ENCODE measurements at places on chromosomes 4 and X.

- no peak for DNase-seq
Measured at GRCh38 chr4:105543881-105544280, 8.5 kb upstream of the ARHGEF38 start.

DNA sequence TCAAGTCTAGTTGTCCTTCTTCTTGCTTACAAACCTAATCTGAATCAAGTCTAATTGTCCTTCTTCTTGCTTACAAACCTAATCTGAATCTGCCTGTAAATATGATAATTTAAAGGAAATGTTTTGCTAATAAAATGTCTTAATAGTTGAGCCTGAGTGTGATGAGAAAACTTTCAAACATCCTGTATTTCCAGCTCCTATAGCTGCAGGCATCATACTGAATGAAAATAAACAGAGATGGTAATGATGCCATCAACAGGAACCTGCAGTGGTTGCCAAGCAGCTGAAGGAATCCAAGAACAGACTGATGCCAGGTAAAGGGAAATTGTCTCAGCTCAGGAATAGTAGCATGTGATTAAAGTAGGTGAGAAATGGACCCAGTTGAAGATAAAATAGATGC lies 156.1 kb upstream of the IRS4 start:
- no peak for DNase-seq

- no peak for DNase-seq
Measured at GRCh38 chrX:104347860-104348259, 93.1 kb upstream of the ESX1 start.

DNA sequence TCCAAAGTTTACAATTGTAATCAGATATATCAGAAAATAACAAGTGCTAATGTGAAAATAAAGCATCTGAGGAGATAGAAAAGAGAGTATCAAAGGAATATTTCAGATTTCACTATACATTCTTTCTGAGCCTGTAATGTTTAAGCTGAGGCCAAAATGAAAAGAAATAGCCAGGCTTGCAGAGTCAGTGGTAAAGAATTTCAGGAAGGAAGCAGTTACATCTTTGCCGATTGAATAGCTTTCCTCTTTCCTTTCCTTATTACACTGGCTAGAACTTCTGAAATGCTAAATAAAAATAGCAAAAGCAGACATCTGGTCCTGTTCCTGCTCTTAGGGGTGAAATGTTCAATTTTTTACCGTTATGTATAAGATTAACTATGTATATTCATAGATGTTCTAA lies 1441.6 kb upstream of the PCDH7 start:
- DNase-seq = no peak

DNA sequence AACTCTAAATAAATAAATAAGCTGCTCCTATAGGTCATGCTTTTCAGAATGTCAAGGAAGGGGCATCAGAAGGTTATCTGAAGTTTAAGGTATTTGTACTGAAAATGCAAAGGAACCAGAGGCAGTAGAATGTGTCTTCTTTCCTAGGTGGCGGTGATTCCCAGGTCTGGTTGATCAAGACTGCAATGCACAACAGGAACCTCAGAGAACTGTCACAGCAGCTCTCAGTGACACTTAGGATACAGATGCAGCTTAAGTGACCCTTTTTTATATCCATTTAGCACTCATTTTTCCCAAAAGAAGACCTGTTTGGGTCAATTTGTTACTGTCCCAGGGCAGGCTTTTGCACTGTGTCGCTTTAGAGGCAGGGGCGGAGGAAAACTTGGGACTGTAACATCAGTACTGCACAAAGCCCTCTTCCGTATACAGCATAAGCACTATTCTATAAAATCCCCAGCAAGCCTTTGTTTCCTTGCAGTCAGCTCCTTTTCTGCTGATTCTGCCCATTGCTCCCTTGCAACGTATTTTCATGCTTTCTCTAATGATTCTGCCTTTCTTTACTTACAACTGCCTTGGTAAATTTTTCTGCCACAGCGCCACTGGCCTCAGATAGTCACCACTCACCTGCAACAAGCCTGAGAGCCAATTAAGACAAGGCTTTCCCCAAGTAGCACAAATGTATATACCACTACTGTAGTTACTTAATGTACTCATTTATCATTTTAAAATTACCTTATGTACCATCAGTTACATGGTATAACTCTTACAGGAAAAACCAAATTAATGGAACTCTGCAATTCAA lies 1.5 kb upstream of the MND1 start:
- no peak for DNase-seq

DNA sequence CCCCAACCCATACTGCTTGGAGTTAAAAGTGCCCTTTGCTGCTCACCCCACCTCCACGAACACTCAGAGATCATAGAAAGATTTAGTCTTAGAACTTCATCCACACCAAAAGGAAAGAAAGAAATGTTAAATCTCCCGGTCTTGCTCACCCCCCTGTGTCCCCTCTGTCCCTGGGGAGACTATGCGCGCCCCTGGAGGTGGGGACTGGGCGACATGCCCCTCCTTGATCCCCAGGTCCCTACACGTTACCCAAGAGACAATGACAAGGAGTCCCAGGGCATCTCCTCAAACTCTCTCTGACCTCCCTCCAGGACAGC lies 620 bp downstream of the ITM2A start:
- DNase-seq = no peak

GRCh38 chrX:47390780-47391179 lies 20.4 kb downstream of the ZNF157 start:
- DNase-seq = no peak

- no peak for DNase-seq
Measured at GRCh38 chr4:168279556-168279955, 39.0 kb downstream of the DDX60 start.

- DNase-seq = peak; percentile 77
Measured at GRCh38 chrX:1239681-1240142, 27.3 kb upstream of the CRLF2 start.

DNA sequence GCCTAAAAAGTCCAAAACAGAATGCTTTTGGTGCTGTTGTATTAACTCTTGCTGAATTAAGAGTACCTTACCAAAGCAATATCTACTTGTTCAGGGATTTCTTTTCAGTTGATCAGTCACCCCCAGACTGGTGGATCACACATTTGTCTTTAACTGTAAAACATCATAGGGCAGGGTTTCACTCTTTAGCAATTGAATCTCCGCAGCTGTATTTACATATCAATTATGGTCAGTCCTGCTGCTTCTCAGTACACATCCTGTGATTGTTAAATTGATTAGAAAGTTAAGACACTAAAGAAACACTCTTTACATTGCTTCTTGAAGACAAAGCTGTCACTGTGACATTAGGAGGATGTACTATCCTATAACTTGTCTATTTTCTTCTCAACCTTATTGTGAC lies 277.1 kb upstream of the ADGRL3 start:
- DNase-seq = no peak

DNA sequence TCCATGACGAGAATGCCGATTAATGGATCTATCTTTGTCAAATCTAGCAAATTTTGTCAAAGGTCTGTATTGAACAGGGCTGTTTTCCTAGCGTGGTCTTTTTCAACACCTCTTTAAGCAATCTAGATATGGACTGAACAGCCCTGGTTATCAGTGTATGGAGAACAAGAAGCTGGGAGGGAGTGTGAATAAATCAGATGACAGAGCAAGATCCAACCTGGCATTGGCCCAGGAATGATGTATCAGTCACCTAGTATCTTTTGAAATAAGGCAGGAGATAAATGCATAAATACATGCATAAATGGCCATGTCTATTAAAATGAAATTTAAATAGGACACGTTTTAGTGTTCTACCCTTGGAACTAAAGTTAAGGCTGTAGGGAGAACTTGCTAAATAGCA lies 15.7 kb upstream of the AP1S2 start:
- no peak for DNase-seq

DNA sequence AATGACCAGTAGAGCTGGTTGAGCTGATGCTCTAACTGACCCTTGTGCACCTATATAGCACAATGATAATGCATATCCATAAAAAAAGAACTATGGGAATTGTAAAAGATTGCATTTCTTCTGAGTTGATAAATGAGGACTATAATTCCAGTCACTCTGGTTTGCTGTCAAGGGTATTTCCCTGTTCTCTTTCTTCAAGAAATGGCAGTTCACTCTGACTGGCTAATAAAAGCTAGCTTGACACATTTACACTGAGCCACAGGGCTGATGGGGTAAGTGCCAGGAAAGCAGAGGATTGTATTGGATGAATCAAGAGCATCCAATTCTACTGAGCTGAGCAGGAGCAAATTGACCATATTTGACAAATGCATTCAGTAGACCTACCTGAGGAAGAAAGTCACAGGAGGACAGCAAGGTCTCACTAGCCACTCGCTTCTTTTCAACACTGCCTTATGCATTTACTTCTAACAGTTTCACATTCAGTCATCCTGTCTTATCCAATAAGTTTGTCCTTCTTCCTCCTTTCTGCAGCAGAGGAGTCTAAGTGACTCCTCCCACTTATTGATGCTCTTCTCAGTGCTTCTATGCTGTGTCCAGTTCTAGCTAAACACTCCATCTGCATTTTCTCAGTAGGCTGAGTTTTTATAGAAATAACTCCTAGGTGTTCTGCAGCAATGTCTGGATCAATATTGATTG lies 43.0 kb downstream of the RBMX2 start:
- no peak for DNase-seq

- DNase-seq = no peak
Measured at GRCh38 chr4:73172161-73172560, 86.4 kb downstream of the ANKRD17 start.

- no peak for DNase-seq
Measured at GRCh38 chr4:165864271-165864670, 8.8 kb upstream of the TLL1 start.

GRCh38 chr4:92253986-92254671 lies 49.6 kb upstream of the GRID2 start:
- no peak for DNase-seq

- no peak for DNase-seq
Measured at GRCh38 chrX:10617999-10618351, 2.4 kb downstream of the MID1 start.

GRCh38 chr4:71241501-71242288 lies 97.1 kb upstream of the SLC4A4 start:
- no peak for DNase-seq

DNA sequence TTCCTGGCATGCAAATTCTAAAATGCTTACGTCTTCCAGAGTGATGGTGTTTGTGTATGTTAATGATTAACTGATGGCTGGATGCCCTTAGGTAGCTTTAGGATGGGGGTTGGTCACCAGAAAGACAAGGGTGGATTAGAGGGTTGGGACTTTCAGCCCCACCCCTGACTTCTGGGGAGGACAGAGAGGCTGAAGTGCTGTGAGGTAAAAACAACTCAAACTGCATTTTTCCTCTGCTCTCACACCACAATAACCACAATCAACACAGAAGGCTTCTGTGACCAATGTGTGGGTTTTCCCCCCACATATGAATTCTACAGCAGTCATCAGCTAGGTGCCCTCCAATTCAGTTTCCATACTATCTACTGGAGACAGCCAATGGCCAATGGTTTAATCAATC lies 18.7 kb upstream of the DDIT4L start:
- DNase-seq = no peak

- no peak for DNase-seq
Measured at GRCh38 chr4:38769857-38770256, 12.9 kb downstream of the TLR10 start.

GRCh38 chrX:13661735-13662288 lies 8.9 kb downstream of the TCEANC start:
- no peak for DNase-seq

DNA sequence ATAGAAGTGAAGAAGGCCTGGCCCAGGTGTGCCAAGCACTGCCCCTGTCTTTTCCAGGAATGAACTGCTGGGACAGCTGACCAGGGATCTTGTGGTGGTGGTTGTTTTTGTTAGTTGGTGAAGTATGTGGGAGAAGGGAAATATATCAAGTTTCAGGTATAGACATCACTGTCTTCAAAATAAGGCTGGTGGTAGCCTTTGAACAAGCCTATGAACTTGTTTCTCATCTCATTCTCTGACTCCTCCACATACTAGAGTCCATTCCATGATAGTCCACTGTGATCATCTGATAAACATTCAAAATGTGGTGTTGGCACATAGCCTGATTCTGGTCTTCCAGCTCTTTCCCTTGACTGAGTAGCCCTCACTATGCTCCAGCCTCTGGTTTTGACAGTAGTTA lies 303.7 kb downstream of the CAMK2D start:
- DNase-seq = no peak

GRCh38 chrX:107537815-107538214 lies 88.4 kb downstream of the FRMPD3 start:
- no peak for DNase-seq

GRCh38 chr4:26719954-26720552 lies 136.2 kb downstream of the TBC1D19 start:
- DNase-seq = no peak

GRCh38 chrX:107940095-107940494 lies 42.1 kb downstream of the TEX13B start:
- no peak for DNase-seq

DNA sequence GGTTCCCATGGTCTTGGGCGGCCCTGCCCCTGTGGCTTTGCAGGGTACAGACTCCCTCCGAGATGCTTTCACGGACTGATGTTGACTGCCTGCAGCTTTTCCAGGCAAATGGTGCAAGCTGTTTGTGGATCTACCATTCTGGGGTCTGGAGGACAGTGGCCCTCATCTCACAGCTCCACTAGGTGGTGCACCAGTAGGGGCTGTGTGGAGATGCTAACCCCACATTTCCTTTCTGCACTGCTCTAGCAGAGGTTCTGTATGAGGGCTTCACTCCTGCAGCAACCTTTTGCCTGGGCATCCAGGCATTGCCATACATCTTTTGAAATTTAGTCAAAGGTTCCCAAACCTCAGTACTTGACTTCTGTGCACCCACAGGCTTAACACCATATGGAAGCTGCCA lies 176.1 kb downstream of the DCAF12L1 start:
- DNase-seq = no peak

DNA sequence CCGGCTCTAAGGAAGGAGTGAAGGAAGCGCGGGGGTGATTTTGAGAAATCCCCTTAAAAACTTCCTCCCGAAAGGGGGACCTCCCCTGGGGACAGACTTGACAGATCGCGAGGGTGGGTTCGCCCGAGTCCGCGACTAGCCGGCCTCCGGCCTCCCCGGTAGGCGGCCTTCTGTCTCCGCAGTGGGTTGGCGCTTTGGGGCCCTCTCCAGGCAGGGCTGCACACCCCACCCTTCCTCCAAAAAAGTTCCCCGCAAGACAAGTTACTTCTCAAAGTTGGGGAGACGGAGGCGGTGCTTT lies 24.8 kb downstream of the HOPX start:
- no peak for DNase-seq

DNA sequence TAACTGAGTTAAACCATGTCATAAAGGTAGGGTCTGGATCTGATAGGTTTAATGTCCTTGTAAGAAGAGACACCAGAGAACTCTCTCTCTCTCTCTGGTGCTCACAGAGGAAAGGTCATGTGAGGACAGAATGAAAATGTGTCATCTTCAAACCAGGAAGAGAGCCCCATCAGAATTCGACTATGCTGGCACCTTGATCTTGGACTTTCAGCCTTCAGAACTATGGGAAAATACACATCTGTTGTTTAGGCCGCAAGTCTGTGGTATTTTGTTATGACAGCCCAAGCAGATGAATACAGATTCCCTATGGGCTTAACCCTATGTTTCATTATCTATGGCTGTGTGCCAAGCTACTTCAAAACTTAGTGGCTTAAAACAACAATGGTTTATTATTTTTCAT lies 105.5 kb upstream of the DDIT4L start:
- DNase-seq = no peak
